ENCODE measurements at places on chromosomes 2 and 18.
A peak's percentile ranks its signal among the peaks of the same experiment; 100 is the strongest.

DNA sequence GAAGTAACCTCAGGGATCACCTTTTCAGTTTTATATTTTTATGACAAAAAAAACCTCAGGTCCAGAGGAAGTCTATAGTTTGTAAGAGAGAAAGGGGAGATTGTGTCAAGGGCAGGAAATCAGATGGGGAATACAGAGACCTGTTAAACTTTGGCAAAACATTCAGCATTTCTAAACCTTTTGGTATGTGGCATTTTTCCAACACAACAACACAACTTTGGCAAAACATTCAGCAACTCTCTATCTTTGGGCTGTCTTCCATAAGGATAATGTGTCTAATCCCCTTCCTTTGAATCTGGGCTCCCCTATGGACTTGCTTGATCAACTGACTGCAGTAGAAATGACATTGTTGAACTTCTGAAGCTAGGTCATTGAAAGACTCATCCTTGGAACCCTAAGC is 220.6 kb upstream of the CCDC68 start:
- no peak for DNase-seq

DNA sequence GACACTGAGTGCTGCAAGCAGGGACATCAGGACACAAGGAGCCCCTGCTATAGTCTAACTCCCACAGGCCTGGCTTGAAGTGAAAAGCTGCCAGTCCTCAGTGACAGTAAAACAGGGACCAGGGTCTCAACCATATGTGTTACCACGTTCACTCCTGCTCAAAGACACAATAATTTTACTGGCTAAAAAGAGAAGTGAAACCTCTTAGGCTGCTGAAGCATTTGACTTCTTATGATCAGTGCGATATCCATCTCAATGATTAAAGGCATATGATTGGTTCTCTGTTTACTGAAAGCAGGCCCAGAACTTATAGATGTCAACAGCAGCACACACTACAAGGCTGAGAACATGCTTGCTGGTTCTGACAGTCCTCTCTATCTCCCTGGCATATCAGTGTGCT is 129.8 kb upstream of the LMAN1 start:
- no peak for DNase-seq

- DNase-seq: no peak
Observed at GRCh38 chr18:62812242-62812641, 96.9 kb downstream of the PHLPP1 start.

DNA sequence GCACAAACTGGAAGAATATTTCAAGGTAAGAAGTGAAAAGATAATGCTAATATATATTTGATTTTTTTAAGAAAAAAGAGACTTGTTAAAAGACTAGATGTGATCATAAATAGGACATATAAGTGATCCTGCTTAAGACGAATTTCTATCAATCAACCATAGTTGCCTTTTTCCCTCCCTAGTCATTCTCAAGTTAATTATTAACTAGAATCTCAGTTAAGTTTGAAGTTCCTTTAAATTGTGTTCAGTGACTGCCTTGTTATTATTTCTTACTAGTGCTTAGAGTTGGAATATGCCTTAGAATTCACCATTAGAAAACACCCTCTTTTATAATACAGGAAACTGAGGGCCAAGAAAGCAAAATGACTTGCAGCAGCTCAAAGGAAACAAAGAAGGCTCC is 141.5 kb upstream of the SP5 start:
- DNase-seq: no peak

DNA sequence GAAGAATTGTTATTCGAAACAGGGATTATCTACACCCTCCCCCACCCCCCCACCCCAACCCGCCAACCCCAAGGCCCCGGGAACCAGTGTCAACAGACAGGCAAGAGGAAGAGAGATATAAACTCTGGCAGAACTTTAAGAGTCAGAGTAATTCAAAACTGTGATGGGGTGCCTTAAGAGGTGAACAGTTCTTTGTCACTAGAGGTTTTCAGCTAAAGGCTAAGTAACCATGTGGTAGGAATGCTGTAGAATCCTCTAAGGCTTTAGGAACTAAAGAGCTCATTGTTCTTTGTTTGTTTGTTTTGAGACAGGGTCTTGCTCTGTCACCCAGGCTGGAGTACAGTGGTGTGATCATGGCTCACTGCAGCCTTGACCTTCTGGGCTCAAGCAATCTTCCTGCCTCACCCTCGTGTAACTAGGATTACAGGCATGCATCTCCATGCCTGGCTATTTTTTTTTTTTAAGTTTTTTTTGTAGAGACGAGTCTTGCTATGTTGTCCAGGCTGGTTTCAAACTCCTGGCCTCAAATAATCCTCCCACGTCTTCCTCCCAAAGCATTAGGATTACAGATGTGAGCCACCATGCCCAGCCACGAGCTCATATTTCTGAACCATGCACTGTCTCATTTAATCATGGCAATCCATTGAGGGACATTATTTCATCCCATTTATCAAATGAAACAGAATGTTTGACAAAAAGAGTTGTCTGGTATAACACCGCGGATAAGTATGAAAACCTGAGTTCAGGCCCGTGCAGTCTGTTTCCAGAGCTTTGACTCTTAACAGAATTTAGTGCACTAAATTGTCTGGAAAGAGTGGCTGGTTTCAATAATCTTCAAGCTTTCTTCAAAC is 20.8 kb upstream of the TMEM17 start:
- no peak for DNase-seq

DNA sequence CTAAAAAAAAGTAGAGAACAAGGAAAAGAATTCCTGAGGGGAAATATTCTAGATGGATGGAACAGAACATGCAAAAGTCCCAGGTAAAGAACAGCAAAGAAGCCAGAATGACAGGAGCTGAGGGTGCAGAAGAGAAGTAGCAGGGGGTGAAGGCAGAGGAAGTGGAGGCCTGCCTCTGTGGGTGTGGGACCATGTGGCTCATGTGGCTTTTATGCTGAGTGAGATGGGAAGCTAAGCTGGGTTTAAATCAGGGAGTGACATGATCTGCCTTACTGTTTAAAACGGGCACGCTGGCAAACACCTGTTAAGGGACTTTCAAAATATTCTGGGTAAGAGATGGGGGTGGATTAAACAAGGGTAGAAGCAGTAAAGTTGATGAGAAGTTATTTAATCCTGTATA is 40.0 kb downstream of the GKN2 start:
- peak; percentile 49 for DNase-seq

GRCh38 chr2:233285921-233286320 is 21.7 kb upstream of the SAG start:
- no peak for DNase-seq

- DNase-seq: no peak
Observed at GRCh38 chr2:37881397-37881796, 43.7 kb upstream of the RMDN2 start.

- DNase-seq: no peak
Observed at GRCh38 chr2:239563561-239563960, 162.7 kb upstream of the HDAC4 start.

DNA sequence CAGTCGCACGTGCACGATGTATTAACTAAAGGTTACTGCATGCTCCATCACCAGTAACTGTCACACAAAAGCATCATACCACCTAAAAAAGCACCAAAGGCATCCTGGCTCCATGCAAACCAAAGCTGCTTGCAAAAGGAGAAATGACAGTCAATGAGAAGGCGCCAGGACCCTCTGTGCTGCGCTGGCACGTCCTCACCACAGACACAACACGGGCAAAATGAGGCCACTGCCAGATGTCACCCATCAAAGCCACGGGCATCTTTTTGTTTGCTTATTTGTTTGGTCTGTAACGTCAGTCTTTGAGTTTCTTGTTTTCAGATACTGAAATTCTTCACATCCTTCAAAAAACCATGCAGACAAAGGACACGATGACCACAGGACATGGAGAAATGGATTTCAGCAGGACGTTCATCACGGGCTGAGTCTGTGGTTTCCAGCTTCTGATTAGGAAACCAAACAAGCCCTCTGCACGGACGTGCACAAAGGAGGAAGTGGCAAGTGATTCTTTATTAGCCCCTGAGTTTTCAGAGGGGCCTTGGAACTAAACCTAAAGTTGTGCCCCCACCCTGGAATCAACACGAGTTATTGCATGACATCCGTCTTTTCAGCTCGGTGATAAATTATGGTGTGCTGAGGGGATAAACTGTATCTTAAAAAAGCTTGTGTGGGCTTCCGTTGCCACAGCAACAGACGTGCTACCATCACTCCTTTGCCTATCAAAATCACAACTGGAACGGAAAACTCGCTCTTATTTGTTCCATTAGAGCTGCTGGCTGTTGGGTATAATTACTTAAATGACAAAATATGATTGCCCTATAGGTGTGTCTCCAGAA is 181.8 kb downstream of the EIPR1 start:
- no peak for DNase-seq

- DNase-seq: no peak
Observed at GRCh38 chr2:105090091-105090490, 52.2 kb downstream of the MRPS9 start.

Data from CD4-positive, alpha-beta T cell (primary cell).